ENCODE measurements at places on chromosomes 1 and 21. TPM values are rescaled to one million over a fixed set of nuclear protein-coding genes. Genes with fewer than 3 reads are reported as not detected.
A peak's percentile ranks its signal among the peaks of the same experiment; 100 is the strongest.

- no peaks in the 10 kb centered on the region for H3K4me1 ChIP-seq
- no peaks in the 10 kb centered on the region for H3K27me3 ChIP-seq
- no peak overlapping the region for H3K4me3 ChIP-seq
- H3K27ac ChIP-seq, result no peak overlapping the region
- no peaks in the 10 kb centered on the region for H3K36me3 ChIP-seq
Measured at GRCh38 chr21:16082038-16082816, 352.4 kb downstream of the USP25 start.

GRCh38 chr1:84995484-84996334 is 1.2 kb downstream of the MCOLN2 start:
- H3K36me3 ChIP-seq, result no peaks in the 10 kb centered on the region
- H3K4me3 ChIP-seq, result no peak overlapping the region
- peak overlapping the region; percentile 73 for H3K27ac ChIP-seq
- H3K4me1 ChIP-seq, result peaks cover 12% of the 10 kb centered on the region

- no peaks in the 10 kb centered on the region for H3K4me1 ChIP-seq
- H3K27ac ChIP-seq, result no peak overlapping the region
- DNase-seq, result no peak
- H3K27me3 ChIP-seq, result no peaks in the 10 kb centered on the region
- no peaks in the 10 kb centered on the region for H3K36me3 ChIP-seq
- no peak overlapping the region for H3K4me3 ChIP-seq
Measured at GRCh38 chr1:114023377-114023776, 44.1 kb downstream of the OLFML3 start.

DNA sequence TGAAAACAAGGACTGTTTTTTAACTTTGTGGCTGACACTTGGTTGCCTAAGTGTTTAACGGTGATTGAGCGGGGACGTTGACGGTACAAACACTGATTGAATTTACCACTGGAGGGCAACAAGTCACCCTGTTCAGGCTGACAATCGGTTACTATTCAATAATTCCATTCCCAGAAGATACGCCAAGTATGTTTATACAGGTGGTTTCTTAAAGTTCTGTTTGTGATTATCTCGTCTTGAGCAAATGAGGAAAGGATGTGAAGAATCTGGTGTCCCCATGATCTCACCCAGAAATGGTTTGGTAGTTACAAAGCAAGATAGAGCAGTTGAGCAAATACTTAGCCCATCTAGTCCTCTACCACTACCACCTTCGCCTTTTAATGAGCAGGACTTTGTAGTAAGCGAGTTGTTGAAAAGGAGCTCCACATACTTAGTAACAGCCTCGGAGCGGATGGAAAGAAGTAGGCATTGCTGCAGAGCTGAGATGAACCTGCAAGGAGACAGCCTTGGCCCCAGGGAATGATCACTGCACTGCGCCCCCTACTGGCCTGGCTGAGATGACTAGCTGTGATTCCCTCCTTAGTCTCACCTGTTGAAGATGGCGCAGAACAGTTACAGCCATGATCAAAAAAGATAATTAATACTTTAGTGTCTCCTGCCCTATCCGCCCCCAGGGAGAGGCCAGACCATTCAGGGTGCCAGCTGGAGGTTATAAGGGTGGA is 36.3 kb downstream of the IFNAR1 start:
- DNase-seq, result peak; percentile 93
- no peaks in the 10 kb centered on the region for H3K27me3 ChIP-seq
- peak overlapping the region; percentile 60 for H3K4me3 ChIP-seq
- H3K4me1 ChIP-seq, result peaks cover 42% of the 10 kb centered on the region

DNA sequence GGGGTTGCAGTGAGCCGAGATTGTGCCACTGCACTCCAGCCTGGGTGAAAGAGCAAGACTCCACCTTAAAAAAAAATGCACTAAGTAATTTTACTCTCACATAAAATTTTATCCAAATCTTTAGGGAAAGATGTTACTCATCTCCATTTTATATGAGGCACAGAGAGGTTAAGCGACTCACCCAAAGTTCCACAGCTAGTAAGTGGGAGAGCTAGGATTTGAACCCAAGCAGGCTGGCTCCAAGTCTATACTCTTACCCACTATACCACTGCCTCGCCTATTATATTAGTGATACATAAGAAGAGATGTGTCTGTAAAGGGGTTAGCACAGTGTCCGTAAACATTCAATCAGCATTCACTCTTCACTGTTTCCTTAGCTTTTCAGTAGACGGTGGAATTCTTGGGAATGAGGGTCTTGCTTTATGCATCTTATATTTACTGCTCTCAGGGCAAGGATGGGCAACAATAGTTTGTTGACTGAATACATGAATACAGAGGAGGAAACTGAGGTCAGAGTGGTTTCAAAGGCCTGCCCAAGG is 15.1 kb downstream of the LDLRAD2 start:
- H3K4me3 ChIP-seq, result no peak overlapping the region
- peaks cover 5% of the 10 kb centered on the region for H3K27me3 ChIP-seq
- DNase-seq, result no peak

GRCh38 chr1:27650539-27651175 is 15.7 kb upstream of the FGR start:
- no peaks in the 10 kb centered on the region for H3K36me3 ChIP-seq
- no peak overlapping the region for H3K27ac ChIP-seq
- DNase-seq, result no peak

DNA sequence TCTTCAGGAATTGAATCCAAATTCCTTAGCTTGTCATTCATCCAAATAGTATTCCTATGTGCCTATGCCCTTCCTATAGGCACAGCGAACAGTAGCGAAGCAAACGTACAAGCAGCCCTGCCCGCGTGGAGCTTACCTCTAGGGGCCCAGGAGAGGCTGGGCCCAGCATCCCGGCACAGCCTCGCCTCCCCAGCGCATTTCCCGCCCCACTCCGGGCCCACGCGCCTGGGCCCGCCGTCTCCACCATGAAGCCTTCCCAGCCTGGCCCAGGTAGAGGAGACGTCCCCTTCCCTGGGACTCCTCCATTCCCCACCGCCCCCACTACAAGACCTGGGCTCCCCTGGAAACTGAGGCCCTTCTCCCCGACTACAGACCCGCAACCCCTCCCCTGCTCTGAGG is 245 bp upstream of the TMEM269 start:
- H3K4me3 ChIP-seq, result peak overlapping the region; percentile 30
- H3K27me3 ChIP-seq, result no peaks in the 10 kb centered on the region
- DNase-seq, result no peak
- no peaks in the 10 kb centered on the region for H3K36me3 ChIP-seq
- H3K27ac ChIP-seq, result no peak overlapping the region

- H3K36me3 ChIP-seq, result peaks cover 25% of the 10 kb centered on the region
- H3K4me3 ChIP-seq, result peak overlapping the region; percentile 69
- H3K27ac ChIP-seq, result peak overlapping the region; percentile 92
- no peaks in the 10 kb centered on the region for H3K27me3 ChIP-seq
- peak; percentile 84 for DNase-seq
Measured at GRCh38 chr1:2132222-2133038, 62.1 kb downstream of the FAAP20 start.

GRCh38 chr1:145885738-145886287 is at the start of gene ANKRD35:
Gene ANKRD35, minus strand, starts transcription at chr1:145885866. Its CDS starts 108 bp downstream, at chr1:145885758.
- no peak within 1 kb of the TSS for H3K27ac ChIP-seq
- H3K4me1 ChIP-seq, result peaks cover 27% of the 10 kb centered on the region
- no peaks in the 10 kb centered on the region for H3K27me3 ChIP-seq

- H3K27me3 ChIP-seq, result no peaks in the 10 kb centered on the region
- no peaks in the 10 kb centered on the region for H3K36me3 ChIP-seq
- H3K27ac ChIP-seq, result no peak overlapping the region
- no peaks in the 10 kb centered on the region for H3K4me1 ChIP-seq
Measured at GRCh38 chr1:199422206-199422605, 605.3 kb upstream of the NR5A2 start.

DNA sequence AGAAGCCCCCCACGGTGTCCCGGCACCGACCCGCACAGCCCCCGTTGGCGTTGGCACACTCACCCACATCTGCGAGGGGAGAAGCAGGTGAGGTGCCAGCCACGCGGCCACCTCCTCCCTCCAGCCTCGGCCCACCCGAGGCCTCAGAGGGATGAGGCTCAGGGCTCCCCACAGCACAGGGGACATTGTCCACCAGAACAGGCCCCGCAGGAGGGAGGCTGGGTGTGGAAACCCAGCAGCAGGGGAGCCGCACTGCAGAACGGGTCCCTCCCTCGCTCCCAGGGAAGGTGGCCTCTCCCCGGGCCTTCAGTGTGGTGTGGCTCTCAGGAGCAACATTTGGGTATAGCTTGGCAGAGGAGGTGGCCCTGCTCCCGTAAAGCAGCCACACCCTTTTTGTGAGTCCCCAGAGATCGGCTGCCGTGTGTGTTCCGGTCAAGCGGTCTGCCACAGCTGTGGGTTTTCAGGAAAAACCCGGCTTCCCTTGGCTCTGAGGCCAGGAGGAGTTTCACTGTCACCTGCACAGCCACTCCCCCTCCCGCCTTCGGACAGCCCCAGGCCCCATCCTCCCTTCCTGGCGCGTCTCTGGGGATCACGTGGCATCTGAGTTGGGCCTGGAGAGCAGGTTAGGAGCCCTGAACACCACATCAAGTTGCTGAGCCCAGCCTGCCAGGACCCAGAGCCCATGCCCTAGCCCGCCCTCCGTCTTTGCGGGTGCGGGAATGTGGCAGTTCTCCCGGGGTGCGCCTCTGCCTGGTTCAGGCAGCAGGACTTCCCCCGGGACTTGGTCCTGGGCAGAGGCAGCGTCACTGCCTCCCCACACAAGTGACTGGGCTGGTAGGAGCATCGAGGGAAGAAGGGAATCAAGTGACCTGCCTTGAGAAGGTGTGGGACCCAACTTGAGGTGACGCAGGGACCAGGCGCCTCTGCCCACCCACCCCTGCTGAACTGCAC is 64.0 kb downstream of the MEGF6 start:
- no peak for DNase-seq
- H3K4me1 ChIP-seq, result peaks cover 26% of the 10 kb centered on the region
- no peaks in the 10 kb centered on the region for H3K36me3 ChIP-seq
- peaks cover 21% of the 10 kb centered on the region for H3K27me3 ChIP-seq

DNA sequence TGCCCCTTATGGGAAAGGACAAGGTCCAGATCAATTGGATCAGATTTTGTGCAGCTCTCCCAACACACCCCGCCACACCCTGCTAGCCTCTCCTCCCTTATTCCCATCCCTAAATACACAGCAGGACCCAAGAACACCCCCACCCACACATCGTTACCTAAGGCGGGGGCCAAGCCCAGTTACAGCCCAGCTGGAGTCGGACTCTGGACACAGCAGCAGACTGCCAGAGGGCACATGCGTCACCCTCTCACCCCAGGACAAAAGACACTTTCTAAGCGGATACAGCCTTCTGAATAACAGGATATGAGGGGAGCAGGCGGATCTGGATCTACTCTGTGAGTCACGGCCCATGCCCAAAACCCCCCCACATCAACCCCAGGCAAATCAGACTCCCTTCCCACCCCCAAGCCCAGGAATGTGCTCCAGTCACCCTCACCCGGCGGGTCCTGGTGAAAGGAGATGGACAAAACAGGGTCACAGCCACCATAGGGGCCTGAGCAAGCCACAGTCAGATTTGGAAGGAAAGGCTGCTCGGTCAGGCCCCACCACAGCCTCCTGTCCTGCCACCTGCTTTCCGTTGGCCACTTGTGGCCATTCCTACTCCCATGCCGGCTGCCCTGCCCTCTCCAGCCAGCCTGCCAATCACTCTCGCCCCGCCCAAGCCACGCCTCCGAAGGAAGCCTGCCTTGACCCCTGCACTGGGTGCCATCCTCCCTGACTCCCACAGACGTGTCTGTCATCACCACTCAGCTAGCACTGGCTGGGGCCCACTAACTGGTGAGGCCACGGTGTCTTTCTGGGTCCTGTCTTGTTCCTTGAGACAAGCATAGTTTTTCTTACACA is 4.0 kb downstream of the S100A16 start:
- H3K36me3 ChIP-seq, result no peaks in the 10 kb centered on the region
- H3K27ac ChIP-seq, result peak overlapping the region; percentile 90
- no peaks in the 10 kb centered on the region for H3K27me3 ChIP-seq
- DNase-seq, result peak; percentile 84

Gene SH3D21
- 2.8 TPM for total RNA-seq

Gene LCE3E
- total RNA-seq, result not detected

Gene SPRR2G
- total RNA-seq, result not detected

Gene KCNN3
- total RNA-seq, result 6.5 TPM

Gene CYB5RL
- total RNA-seq, result 9.7 TPM

Gene SYT2
- 0.10 TPM for total RNA-seq

Data from spleen (tissue), 13 donors.